ENCODE measurements at places on chromosomes 13 and 19. TPM values are rescaled to one million over a fixed set of nuclear protein-coding genes. Genes with fewer than 3 reads are reported as not detected.

- DNase-seq = no peak
Measured at GRCh38 chr19:32336259-32337083, 8.9 kb upstream of the ZNF507 start.

DNA sequence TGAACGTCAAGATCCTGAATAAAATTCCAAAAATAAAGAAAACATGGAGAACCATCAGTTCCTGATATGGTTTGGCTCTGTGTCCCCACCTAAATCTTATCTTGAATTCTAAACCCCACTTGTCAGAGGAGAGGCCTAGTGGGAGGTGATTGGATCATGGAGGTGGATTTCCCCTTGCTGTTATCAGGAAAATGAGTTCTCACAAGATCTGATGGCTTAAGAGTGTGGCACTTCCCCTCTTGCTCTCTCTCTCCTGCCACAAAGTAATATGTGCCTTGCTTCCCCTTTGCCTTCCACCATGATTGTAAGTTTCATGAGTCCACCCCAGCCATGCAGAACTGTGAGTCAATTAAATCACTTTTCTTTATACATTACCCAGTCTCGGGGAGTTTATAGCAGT, 827.4 kb downstream of the GPC5 start:
- no peak for DNase-seq

GRCh38 chr19:28563964-28564921, 648.7 kb downstream of the UQCRFS1 start:
- no peak for DNase-seq

Gene MBD3L2
- not detected for total RNA-seq

GRCh38 chr19:16078759-16079707, 2.7 kb downstream of the TPM4 start:
- peak; percentile 91 for DNase-seq

Gene OR10H2
- total RNA-seq = not detected

- no peak for DNase-seq
Measured at GRCh38 chr13:78430166-78430791, 173.1 kb downstream of the POU4F1 start.

DNA sequence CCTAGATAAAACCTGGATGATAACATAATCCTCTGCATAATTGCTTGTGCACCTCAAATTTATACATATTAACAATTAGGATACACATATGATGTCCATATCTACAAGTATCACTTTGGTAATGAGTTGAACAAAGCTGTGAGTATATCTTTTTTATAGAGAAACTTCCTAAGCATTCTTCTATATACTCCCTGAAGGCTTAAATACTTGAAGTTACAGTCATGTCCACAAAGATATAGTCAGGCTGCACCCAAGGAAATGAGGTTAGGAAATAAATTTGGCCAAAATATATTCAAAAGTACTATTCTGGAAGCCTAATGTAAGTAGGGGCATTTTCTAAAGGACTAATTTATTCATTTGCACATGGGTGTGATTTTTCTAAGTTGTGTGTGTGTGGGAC, 761.5 kb downstream of the PCDH9 start:
- no peak for DNase-seq

Gene ADAT3
- total RNA-seq = 8.2 TPM

Gene ADGRE3
- not detected for total RNA-seq

- DNase-seq = no peak
Measured at GRCh38 chr19:4596033-4596904, 36.8 kb upstream of the SEMA6B start.

- no peak for DNase-seq
Measured at GRCh38 chr13:79374578-79374977, 31.5 kb downstream of the RBM26 start.

GRCh38 chr19:14342809-14343208, 38.4 kb upstream of the ADGRE5 start:
- no peak for DNase-seq

Gene GIPC3
- 1.1 TPM for total RNA-seq

DNA sequence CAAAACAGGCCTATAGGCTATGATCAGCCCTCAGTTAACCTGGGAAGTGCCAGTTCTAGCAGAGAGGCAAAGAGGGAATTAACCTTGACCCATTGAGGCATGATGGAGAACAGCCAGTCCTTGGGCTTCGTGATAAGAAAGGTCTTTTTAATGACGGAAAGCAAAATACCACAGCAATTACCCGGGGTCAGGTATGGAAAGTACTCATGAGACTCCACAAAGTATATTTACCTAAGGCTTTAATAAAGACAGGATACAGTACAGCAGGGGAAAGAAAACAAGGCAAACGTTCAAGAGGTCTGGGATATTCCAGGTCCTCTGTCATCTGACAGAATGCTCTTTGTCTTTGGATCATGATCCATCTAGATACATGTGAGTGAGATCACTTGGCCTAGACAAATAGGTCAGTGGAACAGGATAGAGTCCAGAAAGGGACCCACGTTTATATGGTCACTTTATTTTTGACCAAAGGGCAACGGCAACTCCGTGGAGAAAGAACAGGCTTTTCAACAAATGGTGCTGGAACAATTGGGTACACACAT, 52.2 kb downstream of the WDFY2 start:
- no peak for DNase-seq

Gene MEIOSIN
- total RNA-seq = not detected

DNA sequence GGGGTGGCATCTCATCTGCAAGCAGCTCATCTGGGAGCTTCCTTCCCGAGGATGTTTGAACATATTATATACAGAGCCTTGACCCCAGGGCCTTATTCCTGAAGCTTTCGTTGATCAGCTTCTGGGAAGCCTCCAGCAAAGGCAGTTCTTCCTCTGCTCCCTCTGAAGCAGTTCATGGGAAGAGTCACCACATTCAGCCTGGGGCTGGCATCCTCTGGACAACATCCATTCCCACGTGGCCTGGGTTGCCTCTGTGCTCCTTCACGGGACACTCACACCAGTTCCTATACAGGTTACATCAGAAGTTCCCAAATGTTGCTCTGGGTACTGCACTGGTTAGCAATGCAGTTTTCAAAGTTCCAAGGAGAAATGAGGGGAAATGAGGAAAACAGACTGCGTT, 29.6 kb downstream of the COL4A2 start:
- DNase-seq = no peak

DNA sequence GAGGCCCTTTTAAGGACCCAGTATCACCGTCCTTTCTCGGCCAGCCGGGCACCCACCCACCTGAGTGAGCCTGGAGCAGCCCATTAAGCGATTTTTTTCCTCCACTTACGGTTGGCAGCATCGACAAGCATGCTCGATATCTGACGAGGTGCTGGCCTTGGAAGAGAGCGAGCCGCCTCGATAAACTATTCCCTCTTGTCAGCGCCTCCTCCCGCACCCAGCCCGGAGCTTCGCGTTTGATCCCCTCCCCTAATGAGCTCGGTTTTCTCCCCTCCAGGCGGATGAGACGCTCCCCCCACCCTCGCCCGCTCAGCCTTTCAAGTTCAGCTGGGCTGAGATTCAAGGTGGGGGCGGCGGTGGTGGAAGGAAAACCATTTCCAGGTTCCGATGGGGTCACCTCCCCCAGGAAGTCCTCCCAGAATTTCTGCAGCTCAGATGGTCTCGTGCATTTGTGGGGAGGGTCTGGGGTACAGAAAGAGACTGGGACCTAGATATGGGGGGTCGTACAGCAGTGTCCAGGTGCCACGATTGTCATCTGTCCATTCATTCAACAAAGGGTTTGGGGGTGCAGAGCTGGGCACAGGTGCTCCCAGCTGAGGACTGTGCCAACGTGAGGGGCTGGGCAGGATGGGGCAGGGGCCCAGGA, 18.9 kb upstream of the ONECUT3 start:
- DNase-seq = no peak

Gene MICOS13
- total RNA-seq = 21.7 TPM

Gene DCLK1
- total RNA-seq = not detected

DNA sequence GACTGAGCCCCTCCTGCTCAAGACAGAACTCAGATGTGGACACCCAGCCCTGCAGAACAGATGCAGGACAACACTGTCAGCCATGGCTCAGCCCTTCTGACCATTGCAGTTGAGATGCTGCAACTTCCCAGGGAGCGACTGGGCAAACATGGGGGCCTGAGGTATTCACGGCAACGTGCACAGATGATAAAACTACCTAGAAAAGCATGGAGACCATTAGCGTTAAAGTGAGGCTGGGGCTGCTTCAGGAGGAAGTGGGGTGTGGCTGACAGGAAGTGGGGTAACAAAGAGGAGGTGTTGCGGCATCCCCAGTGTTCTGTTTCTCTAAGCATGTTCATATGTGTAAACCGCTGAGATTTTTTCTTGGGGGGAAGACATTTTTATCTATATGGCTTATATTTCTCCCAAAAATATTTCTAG, 1.3 kb upstream of the SIGLEC9 start:
- peak; percentile 45 for DNase-seq

DNA sequence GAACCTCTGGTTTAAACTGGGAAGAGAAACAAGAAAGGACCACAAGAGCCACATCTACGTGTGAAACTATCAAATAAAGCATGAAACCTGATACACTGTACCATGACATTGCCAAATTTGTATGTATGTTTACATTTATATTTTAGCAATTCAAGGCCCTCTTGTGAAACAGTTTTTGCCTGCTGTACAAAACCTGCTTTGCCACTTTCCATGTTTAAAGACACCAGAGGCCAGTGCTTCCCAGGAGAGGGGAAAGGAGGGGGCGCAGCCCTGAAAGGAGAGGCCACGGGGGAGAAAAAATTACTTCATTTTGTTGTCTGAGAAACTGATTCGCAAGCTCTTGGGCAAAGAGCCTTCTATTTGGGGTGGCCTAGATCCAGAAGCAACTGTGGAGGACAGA, 124.8 kb downstream of the DCLK1 start:
- no peak for DNase-seq

Gene SLC25A41
- total RNA-seq = 0.30 TPM

- DNase-seq = no peak
Measured at GRCh38 chr13:27219611-27220010, 31.7 kb upstream of the RPL21 start.

GRCh38 chr19:6533000-6533328, 2.1 kb downstream of the TNFSF9 start:
- no peak for DNase-seq

GRCh38 chr19:54297759-54298305, 15.1 kb downstream of the LILRA5 start:
- no peak for DNase-seq

Gene ZNF699
- 13.4 TPM for total RNA-seq

Gene POU4F1
- total RNA-seq = 0.11 TPM

GRCh38 chr13:38979891-38980749, 10.5 kb downstream of the STOML3 start:
- no peak for DNase-seq

- DNase-seq = no peak
Measured at GRCh38 chr13:44300895-44301638, 72.6 kb upstream of the SERP2 start.

GRCh38 chr19:2149980-2150793, 1.2 kb downstream of the AP3D1 start:
- DNase-seq = no peak

Gene ZNF610
- 0.52 TPM for total RNA-seq

Gene ATP4B
- not detected for total RNA-seq

- no peak for DNase-seq
Measured at GRCh38 chr19:33492090-33492489, 29.5 kb downstream of the PEPD start.

GRCh38 chr13:60663788-60664187, 266.8 kb downstream of the TDRD3 start:
- no peak for DNase-seq

DNA sequence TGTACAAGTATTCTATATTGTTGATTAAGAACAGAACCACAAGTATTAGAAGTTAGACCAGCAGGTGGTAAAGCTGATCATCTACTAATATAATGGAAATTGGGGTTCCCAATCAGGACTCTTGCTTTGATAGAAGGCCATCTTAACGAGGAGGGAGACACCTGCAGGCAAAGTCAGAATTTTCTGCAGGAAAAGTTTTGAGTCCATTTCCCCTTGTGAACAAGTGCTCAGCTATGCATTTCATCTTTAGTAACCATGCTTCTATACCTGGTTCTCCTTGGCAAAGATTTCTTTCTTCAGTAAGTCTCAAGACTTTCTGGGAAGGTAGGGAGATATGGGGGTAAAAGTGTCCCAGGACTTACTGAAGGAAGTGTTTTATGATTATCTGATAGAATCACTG, 36.1 kb upstream of the USPL1 start:
- no peak for DNase-seq

- DNase-seq = no peak
Measured at GRCh38 chr13:35966024-35966423, 165.2 kb downstream of the DCLK1 start.

- no peak for DNase-seq
Measured at GRCh38 chr19:48043675-48044258, at the start of gene CABP5. CABP5 (minus strand) TSS chr19:48044079; CDS start chr19:48043922, 157 bp downstream.

DNA sequence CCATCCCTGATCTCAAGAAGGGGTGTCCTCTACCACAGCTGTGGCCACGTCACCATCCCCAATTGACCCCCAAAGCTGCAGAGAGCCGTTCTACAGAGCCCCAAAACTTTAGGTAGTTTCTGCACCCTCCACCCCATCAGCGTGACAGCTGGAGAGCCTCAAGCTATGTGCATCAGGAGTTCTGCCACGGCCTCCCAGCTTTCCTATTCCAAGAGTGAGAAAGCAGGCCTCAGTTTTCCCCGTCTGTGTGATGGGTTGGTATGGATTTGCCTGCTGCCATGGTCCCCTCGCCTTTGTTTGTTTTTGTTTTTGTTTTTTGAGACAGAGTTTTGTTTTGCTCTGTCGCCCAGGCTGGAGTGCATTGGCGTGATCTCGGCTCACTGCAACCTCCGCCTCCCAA, 1.5 kb downstream of the BCL3 start:
- DNase-seq = no peak

Gene TEX101
- total RNA-seq = not detected

Gene TEKTIP1
- total RNA-seq = 5.7 TPM

- no peak for DNase-seq
Measured at GRCh38 chr19:56690670-56691069, 19.1 kb upstream of the ZNF835 start.

GRCh38 chr13:100789481-100789880, 114.9 kb upstream of the TMTC4 start:
- DNase-seq = no peak

Gene CLEC17A
- total RNA-seq = not detected

DNA sequence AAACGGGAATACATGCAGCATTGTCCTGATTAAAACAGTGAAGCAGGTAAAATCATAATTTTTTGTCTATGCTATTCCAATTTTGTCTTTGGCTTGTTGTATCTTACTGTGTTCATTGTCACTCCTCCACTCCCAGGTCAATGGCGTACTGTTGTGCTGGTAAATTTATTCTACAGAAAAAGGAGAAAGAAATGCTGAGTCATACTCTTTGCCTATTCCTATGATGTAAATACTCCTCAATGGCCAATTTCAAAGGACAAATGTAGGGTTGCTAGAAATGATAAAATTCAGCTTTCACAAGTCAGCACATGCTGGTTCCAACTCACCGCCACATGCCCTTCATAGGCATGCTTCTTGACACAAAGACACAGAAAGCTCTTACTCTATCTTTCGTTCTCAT, 694.4 kb upstream of the PCDH20 start:
- DNase-seq = no peak

Gene OLFM2
- 4.1 TPM for total RNA-seq

DNA sequence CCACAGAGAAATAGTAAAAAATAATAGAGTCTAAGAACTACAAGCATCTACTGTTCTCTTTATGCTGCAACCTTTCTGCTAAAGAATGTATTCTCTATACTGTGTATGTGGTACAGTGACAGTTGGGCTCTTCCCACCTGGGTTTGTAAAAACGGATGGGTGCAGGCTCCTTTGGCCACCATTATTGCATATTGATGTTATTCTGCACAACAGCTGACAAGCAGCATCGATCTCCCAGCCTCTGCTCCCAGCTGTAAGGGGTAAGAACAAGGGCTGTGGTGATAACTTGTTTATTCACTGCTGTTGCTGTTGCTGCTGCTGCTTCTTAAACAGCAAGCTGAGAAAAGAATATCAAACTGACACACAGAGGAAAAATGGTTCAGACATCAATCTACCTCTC, 56.1 kb downstream of the KCNRG start:
- no peak for DNase-seq
